CD4-positive, alpha-beta T cell treated with Interferon gamma for 1 hour (primary cell): ENCODE measurements at places on chromosomes 7 and 10.

GRCh38 chr7:51144178-51144577 is 172.4 kb downstream of the COBL start:
- DNase-seq, result no peak

DNA sequence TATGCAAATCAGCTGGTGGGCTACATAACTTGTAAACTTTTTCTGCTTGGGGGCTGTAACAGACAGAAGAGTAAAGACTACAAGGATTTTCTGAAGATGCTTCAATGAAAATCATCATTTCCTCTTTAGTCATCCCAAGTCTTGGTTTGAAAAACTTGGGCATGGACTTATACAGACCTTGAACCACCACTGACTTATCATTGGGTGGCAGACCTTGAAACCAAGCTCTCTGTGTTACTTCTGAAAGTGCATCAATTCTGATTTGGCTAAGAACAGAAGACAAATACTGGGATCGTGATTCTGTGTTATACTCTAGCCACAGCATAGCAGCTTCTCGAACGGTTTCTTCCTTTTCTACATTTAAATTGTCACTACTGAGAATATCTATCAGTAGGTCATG is 21.3 kb downstream of the KBTBD2 start:
- no peak for DNase-seq

- no peak for DNase-seq
Measured at GRCh38 chr10:47346581-47347302, 1.4 kb upstream of the RBP3 start.

DNA sequence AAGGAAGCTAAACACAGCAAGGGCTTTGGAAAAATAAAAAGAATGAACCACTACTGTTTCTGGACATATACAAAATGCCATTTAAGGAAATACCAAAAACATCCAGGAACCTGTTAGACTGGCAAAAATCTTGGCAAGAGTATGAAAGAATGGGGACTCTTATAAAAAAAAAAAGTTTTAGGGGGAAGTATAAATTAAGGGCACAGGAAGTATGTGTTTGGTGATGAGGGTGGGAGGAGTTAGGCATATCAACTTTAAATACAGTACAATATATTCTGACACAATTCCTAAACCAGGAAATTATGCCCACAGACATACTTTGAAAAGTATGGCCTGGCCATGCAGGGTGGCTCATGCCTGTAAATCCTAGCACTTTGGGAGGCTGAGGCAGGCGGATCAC is 74.2 kb downstream of the WAPL start:
- no peak for DNase-seq

DNA sequence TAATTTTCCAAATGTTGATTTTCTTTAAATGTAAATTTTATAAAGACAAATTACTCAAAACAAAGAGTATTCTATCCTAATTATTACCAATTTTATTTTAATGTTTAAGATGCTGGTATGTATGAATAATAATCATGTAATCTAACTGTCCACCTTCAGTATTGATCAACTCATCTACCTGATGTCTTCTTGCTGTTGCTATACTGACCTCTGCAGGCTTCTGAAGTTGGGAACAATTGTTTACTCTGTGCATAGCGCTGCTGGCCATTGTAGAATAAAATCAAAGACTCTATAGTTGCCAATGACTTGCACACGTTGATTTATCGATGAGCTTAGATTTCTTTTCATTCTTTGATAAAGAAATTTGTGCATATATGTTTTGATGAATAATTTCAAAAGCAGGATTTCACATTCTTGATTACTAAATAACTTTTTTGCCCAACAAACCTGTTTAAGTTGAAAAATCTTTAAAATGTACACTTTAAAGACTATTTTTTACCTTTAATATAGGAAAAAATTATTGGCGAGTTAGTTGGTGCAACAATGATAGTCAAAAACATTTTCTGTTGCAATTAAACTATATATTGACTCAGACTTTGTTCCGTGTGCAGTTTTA is 282.3 kb downstream of the TFEC start:
- no peak for DNase-seq

DNA sequence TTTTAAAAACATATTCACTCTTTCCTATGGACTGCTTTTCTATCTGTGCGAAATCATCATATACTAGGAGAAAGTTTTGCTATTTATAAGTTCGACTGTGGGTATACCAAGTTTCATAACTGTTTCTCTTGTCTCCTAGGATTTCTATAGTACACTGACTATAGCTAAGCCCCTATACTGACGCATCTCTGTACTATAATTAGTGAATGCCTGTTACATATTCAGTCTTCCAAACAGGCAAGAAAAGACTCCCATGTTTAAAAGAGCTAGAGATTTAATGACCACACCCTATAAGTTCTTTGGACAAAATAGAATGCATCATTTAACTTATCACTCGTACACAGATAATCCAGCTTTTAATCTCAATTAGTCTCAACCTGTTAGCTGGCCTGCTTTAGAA is 80.8 kb downstream of the UPF2 start:
- DNase-seq, result no peak

DNA sequence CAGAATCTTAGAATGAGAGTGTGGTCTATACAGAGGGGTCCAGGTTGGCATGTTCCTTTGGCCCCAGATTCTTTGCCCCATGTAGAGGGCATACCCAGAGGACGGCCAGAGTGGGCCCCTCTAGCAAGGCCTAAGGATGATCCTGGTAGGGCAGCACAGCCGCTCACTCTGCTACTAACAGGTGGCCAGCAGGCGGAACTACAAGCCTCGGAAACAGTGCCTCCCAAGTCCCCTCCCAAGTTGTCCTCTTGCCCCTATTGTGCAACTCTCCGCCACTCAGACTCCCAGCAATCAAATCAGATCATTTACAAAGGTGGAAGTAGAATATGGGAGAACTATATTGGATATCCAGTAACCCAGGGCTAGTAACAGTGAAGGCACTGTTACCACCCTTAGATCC is 107.4 kb downstream of the STRA8 start:
- no peak for DNase-seq

DNA sequence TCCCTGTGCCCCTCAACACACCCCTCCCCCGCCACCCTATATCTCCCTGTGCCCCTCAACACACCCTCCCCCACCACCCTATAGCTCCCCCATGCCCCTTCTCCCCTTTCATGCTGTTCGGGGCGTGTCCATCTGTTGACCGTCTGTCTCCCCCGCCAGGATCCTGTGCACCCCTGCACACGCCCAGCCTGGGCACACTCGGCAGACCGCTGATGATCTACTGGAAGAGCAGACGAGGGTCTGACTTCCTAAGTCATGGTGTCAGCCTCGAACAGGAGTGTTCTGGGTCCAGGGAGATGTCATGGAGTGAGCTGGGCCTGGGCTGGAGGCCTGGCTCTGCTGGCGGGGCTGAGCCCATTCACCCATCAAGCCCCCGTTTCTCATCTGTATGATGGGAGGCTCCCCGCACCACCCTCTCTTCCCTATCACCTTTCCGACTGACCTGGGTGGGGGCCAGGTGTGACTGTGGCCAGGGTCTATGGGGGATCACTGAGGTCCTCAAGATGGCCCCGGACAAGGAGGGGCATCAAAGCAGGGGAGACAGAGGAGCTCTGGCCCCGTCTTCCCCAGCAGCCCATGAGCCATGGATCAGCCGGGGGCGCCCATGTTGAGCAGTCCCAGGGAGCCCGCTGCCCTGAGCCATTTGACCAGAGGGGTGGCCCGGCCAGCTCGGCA is 48.3 kb downstream of the PDGFA start:
- no peak for DNase-seq

GRCh38 chr7:94481279-94481678 is 28.3 kb upstream of the CASD1 start:
- DNase-seq, result no peak

DNA sequence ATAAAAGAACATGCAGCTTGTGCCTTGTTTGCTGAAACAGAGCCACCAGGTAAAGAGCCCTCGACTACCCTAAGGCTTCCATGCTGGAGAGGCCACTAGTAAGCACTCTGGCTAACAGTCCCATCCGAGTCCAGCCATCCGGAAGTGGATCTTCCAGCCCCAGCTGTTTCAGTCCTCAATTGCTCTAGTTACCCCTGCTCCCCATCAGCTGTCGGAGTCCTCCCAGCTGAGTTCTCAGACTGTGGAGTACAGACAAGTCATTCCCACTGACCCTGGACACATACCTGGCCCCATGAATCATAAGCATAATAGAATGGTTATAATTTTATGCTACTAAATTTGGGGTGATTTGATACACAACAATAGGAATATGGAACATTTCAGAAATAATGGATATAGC is 13.5 kb upstream of the FZD1 start:
- DNase-seq, result no peak

DNA sequence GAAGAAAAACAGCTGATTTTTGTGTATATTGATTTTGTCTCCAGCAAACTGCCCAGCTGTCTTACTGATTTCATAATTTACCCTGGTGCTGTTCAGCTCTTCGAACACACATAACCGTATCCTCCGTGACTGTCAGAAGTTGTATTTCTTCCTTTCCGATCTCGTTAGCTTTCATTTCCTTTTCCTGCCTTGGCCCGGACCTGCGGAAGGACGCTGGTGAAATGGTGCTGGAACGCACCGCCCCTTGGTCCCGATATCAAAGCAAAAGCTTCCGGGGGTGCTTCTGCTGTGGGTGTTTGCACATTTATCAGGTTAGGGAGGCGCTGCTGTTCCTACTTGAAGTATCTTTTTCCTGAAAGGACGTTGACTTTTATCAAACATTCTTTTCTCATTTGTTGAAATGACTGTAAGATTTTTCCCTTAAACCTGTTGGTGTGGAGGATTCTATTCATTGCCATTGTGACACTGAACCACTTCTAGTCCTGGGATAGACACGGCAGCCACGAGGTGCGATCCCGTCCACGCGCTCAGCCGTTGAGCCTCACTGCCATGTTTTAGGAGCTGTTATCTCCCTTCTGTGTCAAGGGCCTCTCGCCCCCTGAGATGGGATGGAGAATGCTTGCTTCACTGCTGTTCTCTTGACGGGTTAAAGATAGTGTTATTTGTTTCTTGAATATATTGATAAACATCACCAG is 72.6 kb downstream of the FOXL3 start:
- no peak for DNase-seq

- no peak for DNase-seq
Measured at GRCh38 chr7:43824963-43825362, 44.4 kb downstream of the MRPS24 start.

DNA sequence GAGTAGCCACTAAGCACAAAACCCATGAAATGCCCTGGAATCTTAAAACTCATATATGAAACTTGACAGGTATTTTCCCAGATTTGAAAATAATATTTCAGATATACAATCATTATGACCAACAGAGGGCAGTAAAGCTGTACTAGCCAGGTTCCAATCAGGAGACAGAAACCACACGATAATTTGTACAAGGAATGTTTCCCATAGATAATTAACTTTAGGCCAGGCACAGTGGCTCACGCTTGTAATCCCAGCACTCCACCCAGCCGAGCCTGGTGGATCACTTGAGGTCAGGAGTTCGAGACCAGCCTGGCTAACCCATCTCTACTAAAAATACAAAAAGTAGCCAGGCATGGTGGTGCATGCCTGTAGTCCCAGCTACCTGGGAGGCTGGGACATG is 31.0 kb upstream of the NUB1 start:
- DNase-seq, result no peak

DNA sequence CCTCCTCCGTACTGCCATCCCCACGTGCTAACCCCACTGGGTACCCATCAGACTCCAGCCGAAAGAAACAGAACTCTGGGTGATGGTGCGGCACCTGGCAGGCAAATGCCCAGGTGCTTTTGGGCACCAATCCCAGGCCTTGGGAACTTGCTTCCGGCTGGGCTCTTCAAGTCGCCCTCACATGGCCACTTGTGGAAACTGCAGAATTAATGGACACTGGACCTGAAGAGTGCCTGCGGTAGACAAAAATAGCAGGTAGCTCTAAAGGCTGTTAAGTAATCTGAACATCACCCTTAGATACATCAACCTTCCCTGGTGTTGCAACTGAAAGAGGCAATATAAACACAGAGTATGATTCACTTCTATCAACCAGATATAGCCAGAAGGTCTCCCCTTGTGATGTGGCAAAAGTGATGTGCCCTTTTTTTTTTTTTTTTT is 644.4 kb downstream of the GRM8 start:
- no peak for DNase-seq

GRCh38 chr10:14459665-14460064 is 128.9 kb upstream of the FRMD4A start:
- no peak for DNase-seq

GRCh38 chr10:22911889-22912762 is 15.7 kb upstream of the ARMC3 start:
- no peak for DNase-seq
